Activated T-helper 1 cell treated with anti-CD3 and anti-CD28 coated beads, Interleukin-2, amount 50 U/mL, for 16 hours (primary cell): ENCODE measurements at places on chromosomes 16 and 17.

GRCh38 chr16:62539657-62540056 lies 503.4 kb upstream of the CDH8 start:
- no peak for DNase-seq

GRCh38 chr16:89376812-89377452 lies 113.4 kb downstream of the ANKRD11 start:
- no peak for DNase-seq

GRCh38 chr16:7887316-7887715 lies 554.7 kb downstream of the RBFOX1 start:
- DNase-seq, result no peak

DNA sequence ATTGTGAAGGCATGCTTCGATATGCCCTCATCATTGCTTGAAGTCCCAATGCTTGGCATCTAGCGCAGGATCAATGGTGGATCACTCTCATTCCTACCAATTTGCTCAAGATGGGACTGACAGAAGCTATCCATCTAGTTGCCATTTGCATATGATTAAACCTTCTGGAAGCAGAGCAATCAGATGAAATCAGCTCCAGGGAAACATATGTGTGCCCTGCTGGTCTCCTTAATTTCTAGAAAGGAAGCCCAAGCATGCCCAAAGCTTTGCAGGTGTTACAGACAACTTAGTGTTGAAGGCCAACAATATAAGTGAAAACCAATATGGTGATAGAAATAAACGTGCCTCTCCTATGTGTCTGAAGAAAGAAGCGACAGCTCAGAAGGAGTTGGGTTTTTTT lies 350.0 kb upstream of the ERCC4 start:
- no peak for DNase-seq

DNA sequence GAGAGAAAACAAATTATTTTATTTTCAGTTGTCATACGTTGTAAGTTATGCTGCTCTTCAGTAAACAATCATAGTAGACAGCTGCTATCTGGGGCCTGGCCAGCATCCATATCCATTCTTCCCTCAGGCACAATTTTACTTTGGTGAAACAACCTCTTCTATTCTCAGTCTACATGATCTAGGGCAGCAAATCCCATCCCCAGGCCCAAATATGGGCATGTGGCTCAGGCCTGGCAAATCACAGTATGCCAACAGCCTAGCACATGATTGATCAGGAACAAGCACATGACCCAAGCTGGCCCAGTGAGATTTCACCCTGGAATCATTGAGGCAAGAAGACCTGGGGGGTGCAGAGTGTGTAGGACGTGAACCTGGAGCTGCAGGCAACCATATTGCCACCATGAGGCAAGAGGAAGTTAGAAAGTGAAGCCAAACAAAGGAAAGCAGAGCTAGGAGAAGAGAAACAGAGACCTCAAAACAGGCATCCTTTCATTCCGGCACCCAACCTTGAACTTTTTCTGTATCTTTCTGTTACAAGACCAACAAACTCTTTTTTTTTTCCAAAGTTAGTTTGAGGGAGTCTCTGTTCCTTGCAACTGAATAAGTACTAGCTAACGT lies 10.3 kb upstream of the ABCC12 start:
- DNase-seq, result no peak

DNA sequence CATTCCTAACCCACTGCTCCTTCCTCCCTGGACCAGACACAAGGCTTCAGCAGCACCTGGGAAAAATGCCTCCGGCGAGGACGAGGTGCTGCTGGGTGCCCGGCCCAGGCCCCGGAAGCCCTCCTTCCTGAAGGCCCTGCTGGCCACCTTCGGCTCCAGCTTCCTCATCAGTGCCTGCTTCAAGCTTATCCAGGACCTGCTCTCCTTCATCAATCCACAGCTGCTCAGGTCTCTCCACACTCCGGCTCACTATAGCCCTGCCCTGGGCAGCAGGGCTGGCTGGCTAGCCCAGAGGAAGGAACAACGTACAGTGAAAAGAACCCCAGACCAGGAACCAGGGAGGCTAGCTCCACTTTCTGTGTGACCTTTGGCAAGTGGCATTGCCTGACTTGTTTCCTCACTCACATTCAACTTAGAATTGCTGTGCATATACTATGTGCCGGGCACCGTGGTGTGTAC lies 26.2 kb downstream of the ABCC3 start:
- no peak for DNase-seq

- DNase-seq, result no peak
These were observed 522 bp upstream of the GLG1 start for GRCh38 chr16:74607310-74607961.

GRCh38 chr16:55502801-55503366 lies 6.0 kb upstream of the LPCAT2 start:
- DNase-seq, result no peak

GRCh38 chr16:89170346-89171215 lies 967 bp upstream of the CDH15 start:
- DNase-seq, result no peak

GRCh38 chr17:82059272-82060000 lies 6.2 kb downstream of the DUS1L start:
- no peak for DNase-seq

DNA sequence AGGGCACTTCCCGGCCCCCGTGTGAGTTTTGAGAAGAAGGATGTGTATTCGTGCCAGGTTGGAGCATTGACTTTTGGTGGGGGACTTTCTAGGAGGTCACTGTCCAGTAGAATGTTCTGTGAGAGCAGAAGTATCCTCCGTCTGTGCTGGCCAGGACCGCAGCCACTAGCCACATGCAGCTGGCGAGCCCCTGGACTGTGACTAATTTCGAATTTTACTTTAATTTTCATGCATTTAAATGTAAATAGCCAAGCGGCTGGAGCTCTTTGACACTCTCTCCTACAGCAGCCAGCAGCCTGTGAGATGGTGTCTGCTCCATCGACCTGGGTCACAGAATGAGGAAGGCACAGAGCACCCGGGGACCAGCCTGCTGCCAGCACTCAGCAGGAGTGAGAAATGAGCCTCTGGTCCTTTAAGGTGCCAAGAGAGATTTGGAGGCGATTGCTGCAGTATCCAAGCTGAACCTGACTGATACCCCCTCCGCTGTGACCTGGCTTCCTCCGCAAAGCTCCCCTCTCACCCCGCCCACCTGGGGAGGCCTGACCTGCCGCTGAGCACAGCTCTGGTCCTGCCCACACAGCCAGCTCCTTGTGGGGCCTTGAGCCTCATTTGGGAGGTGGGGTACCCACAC lies 7.8 kb downstream of the ATP2A3 start:
- no peak for DNase-seq

DNA sequence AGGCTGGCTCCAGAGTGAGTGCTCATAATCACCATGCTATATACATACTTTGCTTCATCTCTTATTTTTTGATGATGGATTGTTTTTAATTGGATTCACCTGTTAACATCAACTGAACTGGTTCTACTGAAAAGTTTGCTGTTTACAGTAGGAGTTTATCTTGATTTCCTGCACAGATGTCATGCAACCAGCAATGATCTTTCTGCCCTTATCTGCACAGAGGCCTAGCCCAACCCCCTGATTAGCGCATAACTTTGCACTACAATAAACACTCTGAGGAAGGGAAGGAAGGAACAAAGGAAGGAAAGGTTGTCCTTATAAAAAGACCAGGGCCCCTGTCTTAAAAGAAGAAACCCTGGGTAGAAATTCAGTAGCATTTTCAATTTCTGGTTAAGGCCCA lies 152.9 kb downstream of the RGS9 start:
- DNase-seq, result no peak

- no peak for DNase-seq
These were observed 5.6 kb downstream of the ALOX12 start for GRCh38 chr17:7001318-7001961.

DNA sequence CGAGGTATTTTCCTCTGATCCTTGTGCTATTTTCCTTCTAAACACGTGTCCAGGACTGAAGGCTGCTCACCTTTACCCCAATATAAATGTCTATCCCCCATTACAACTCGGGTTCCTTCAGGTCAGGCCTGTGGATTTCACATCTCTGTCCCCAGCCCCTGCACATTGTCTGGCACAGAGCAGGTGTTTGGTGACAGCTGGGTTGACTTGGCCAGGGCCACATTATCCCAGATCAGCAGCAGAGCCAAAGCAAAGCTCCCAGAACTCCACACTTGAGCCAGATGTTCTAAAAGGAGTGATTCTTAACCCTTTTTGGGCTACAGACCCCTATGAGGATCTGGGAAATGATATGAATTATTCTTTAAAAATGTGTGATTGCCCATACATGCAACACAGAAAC lies 18.0 kb upstream of the SPATA32 start:
- no peak for DNase-seq

DNA sequence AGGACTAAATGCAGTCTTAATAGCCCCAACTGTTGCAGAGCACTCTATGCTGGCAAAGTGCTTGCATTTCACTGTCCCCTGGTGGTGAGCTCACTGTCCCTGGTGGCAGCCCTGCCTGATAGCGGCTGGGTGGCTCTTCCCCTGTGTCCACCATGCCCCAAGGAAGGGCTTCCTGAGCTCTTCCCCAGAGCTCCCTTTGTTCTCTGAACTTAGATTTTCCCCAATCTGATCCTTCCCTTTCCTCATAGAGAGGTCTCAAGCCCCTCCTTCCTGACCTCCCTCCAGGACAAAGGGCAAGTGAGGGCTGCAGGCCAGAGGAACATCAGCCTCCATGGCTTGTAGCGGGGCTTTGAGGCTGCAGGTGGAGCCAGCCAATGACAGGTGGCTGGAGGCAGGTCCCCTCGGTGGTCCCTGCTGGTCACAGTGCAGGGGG lies 17.0 kb downstream of the BEAN1 start:
- DNase-seq, result no peak

DNA sequence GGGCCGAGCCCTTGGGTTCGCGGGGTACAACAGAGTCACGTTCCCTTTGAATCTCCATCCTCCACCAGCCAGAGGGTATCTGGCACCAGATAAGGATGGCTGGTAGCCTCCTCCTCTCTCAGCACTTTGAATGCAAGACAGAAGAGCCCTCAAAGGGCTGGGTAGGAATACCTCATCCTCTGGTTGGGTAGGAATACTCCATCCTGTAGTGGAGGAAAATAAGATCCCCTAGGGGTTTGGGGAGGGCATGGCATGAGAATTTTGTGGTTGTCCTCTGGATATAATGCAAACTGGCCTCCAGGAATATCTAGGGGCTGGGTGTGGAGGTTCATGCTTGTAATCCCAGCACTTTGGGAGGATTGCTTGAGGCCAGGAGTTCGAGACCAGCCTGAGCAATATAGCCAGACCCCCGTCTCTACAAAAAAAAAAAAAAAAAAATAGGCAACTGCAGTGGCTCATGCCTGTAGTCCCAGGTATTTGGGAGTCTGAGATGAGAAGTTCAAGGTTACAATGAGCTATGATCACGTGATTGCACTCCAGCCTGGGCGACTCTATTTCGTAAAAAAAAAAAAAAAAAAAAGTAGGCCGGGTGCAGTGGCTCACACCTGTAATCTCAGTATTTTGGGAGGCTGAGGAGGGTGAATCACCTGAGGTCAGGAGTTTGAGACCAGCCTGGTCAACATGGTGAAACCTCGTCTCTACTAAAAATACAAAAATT lies 2.7 kb downstream of the IGFBP4 start:
- no peak for DNase-seq

DNA sequence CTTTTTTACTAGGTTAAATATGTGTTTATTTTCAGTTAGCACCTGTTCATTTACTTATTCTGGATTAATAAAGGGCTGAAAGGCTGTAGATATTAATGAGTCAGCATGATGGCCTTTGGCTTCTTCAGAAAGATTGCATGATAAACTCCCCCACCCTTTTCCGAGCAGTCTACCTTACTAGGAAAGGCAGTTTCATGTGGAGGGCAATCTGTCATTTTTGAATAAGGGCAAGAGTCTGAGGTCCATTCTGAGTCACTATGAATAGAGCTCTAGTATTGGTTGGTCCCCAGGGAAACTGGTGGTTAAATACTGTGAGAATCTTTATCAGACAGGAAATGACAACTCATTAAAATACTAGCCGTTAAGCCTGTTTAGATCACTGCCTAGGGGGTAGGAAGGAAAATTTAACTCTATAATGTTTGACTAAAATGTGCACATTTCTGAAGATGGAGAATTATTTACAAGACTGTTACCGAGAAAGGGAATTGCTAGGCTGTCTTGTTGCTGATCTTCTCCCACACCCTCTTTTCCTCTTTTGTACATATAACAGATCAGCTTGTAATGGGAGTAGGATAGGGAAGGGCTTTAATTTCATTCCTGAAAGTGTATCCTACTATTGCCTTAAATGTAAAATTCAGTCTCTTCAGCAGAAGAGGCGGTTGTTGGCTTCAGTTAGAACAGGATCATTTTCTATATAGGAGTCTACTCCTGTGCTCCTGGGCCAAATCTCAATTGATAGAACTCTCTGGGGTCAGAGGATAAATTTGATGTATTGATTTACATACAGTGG lies 63.3 kb downstream of the TUBD1 start:
- DNase-seq, result no peak

- DNase-seq, result no peak
These were observed 3.1 kb upstream of the KRT36 start for GRCh38 chr17:41492771-41493170.

GRCh38 chr17:2319051-2319450 lies 15.3 kb downstream of the SRR start:
- no peak for DNase-seq

GRCh38 chr17:1188812-1189504 lies 9.2 kb upstream of the ABR start:
- DNase-seq, result no peak

GRCh38 chr17:79341222-79341780 lies 266.7 kb downstream of the ENGASE start:
- no peak for DNase-seq

GRCh38 chr17:73371836-73372235 lies 60.0 kb upstream of the CDC42EP4 start:
- no peak for DNase-seq
